ENCODE measurements at places on chromosomes 11 and 22.

- no peak for DNase-seq
Measured at GRCh38 chr11:61724437-61724836, 28.0 kb upstream of the MYRF start.

DNA sequence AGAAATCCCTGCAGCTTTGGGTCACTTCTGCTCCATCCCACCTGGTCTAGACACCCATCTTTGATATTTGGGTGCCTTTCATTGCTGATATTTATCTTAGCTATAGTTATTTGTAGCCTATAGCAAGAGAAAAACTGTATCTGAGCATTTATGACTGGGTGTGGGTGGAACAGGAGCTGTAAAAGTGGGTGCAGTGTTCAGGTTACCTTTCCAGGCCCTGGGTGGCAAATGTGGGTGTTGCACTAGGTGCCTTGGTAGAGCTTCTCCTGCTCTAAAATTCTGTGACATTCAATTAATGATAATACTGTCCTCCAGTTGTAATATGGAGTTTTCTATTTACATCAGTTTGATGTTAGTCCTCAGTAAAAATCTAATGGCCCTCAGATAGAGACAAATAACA lies 78.4 kb upstream of the OR4B1 start:
- DNase-seq: no peak

DNA sequence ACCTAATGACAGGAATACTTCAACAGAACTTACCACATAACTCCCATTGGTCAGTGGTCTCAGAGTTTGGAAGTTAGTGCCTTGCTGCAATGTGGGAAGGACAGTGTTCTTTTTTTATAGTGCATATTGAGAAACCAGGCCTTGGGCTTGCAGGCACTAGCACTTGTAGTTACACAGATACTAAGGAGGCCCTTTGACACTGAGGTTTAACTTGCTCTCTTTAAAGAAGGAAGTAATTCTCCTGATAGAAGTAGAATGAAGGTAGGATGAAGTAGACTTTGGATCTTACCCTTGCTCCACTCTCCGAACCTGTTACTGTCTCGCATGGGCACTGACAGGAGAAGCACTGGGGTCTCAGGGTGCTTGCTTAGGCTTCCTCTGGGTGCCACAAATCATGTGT lies 31.0 kb upstream of the ST14 start:
- no peak for DNase-seq

- DNase-seq: no peak
Measured at GRCh38 chr11:117479372-117479771, 151.7 kb downstream of the CEP164 start.

DNA sequence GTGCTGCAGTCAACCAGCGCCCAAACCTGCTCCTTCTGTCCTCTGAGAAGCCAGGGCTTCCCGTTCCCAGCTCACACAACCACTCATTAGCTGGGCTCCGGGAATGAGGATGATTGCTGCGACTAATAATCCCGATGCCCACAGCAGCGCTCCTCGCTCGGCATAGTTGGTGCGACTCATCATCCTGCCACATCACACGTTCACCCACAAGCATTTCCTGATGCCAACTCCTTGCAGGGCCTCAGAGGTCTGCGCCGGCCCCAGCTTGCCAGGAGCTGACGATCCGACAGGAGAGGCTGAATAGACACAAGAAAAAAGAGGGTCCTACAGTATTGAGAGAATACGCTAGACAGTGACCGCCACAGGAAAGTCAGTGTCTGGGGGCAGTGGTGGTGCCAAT lies 10.6 kb upstream of the CSNK1E start:
- DNase-seq: no peak

DNA sequence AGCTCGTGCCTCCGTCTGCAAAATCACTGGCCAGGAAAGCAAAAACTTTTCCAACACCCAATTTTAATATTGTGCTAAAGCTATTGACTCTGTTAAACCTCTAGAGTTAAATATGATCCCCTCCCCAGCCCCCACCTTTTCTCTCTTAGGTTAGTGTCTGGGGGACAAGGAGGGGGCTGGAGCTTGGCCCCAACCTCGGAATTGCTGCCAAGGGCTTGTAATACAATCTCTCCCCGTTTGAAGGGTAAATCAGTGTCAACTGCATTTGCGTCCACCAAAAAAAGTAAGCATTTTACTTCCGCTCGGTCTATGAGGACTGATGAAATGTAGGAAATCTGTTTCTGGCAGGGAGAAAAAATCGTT lies at the start of gene GAS2:
TSS of gene GAS2 (plus strand) at position 287 of the 363 bp plus-strand sequence. CDS start 8,259 bp downstream, outside the sequence.
- DNase-seq: no peak

DNA sequence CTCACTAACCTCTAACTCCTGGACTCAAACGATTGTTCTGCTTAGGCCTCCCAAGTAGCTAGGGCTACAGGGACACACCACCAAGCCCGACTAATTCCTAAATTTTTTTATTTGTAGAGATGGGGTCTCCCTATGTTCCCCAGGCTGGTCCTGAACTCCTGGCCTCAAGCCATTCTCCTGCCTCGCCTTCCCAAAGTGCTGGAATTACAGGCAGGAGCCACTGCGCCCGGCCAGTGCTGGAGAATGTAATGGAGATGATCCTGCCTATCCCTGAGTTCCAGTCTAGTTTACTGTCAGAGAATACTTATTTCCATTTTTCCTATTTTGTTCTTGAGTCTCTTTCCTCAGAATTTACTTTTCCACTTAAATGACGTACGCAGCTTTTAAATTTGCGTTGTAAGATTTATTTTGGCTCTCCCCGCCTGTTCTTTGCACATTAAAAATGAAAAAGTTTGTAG lies at the start of gene CHEK1:
TSS of gene CHEK1 (plus strand) at position 408 of the 458 bp plus-strand sequence. CDS start 1,606 bp downstream, outside the sequence.
- no peak for DNase-seq
